NCI-H510A treated with DMSO at 0.1 percent for 48 hours (cell line): ENCODE measurements at places on chromosomes 5 and 9.
A peak's percentile ranks its signal among the peaks of the same experiment; 100 is the strongest.

DNA sequence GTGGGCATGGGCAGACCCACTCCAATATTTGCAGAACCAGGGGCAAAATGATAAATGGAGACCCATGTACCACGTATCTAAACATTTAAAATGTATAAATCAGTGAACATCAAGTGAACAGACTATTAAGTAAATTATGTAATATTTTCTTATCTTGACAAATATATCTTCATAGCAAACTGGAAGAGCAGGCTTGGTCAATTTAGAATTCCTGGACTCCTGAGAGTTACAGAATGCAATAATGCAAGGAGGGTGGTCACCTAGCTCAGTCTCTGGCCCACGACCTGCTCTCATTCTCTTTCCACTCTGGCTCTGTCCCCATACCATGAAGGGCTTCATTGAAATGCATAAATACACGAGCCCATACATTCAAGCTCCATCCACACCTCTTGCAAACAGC, 398.0 kb downstream of the ENC1 start:
- no peak for DNase-seq

DNA sequence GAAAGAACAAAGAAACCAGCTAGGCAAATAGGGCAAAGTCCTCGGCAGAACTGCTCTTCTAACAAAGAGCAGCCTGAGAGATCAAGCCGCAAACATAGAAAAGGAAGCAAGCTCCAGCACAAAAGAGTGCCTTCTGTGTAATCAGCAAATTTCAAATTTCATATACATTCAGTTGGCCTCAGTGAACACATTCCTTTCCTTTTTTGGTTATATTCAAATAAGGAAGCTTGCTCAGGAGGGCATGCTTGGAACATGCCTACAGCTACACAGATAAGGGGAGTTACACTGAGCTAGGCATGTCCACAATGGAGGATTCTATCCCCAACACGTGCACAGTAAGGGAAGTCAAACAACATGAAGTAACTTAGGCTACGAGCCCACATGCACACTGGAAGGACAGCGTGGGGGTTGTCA, 23.4 kb downstream of the IL33 start:
- no peak for DNase-seq

GRCh38 chr9:86061972-86062739, 37.2 kb downstream of the GOLM1 start:
- DNase-seq = no peak

GRCh38 chr9:95772320-95773052, 103.0 kb upstream of the ERCC6L2 start:
- peak; percentile 52 for DNase-seq

GRCh38 chr9:15211815-15212495, 95.1 kb downstream of the TTC39B start:
- DNase-seq = no peak

GRCh38 chr5:172411484-172412072, 42.7 kb downstream of the SH3PXD2B start:
- DNase-seq = no peak

DNA sequence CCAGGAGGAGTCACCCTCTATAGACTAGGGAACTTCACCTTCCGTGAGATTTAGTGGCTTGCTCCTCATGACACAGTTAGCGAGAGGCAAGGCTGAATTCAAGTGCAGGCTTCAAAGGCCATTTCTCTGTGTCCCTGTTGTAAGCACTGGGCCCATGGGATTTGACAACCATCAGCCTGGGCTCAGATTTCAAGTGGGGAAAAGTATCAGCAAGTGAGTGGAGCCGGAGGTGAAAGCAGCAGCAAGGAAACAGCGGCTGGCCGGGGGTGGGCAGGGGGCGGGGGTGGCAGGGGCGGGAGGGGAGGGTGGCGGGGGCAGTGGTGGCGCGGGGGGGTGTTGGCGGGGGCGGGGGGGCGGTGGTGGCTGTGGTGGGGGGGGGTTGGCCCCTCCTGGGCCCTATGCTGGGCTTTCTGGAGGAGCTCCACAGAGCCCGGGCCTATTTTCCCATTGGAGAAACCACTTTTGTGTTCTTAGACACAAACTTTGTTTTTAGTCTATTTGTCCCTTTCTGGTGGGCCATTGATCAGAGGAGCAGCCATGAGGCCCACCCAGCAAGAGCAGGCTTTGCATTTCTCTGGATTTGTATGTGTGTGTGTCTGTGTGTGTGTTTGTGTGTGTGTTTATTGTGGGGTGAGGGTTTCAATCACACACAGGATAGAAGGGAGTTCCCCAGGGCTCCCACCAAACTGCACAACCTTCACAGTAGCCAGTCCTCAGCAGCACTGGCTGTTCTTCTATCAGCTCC, 165.4 kb upstream of the RAI14 start:
- DNase-seq = peak; percentile 96

- DNase-seq = no peak
Observed at GRCh38 chr9:129972816-129973215, 70.2 kb downstream of the FNBP1 start.

GRCh38 chr9:114954956-114955582, 24.7 kb upstream of the TNFSF8 start:
- DNase-seq = no peak

GRCh38 chr5:179404321-179405053, 59.2 kb upstream of the ADAMTS2 start:
- no peak for DNase-seq

- no peak for DNase-seq
Observed at GRCh38 chr5:150305095-150305494, 2.4 kb upstream of the ARSI start.

- no peak for DNase-seq
Observed at GRCh38 chr9:3032898-3033297, 189.0 kb upstream of the PUM3 start.

DNA sequence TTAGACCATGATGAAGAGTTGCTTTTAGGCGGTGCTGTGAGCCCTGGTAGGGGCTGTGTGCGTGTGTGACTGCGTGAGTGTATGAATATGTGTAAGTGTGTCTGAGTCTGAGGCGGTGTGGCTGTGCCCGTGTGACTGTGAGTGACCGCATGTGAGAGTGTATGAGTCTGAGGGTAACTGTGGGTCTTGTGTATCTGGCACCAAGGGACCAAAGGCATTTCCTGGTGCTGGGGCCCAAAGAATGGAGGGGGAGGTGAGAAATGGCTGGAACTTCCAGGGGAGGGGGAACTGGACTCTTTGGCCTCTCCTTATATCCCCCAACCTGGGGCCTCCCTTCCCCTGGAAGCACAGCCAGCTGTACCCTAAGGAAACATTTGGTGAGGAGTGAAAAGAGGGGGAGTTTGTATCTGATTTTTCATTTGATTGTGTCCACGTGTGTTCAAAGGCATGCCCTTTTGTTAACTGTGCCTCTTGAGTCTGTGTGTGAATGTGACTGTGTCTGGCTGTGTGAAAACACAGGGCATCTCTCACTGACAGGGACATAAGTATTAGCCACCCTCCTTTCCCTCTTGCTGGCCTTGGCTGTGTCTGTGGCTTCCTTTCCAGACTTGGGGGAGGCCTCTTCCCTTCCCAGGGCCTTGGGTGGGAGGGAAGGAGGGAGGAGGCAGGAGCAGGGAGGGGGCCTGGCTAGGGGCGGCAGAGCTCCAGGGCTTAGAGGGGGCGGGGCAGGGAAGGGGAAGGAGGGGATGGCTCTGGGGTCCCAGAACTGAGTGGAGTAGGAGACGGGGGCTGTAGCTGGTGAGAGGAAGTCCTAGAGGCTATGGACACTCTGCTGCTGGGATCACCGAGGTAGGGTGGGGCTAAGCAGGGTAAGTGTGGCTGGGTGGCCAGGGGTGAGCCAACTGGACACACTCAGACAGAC, 1.4 kb downstream of the IL11RA start:
- no peak for DNase-seq

GRCh38 chr5:85646641-85647040, 971.1 kb upstream of the COX7C start:
- DNase-seq = no peak

- no peak for DNase-seq
Observed at GRCh38 chr9:136013116-136013515, 51.9 kb upstream of the UBAC1 start.

- no peak for DNase-seq
Observed at GRCh38 chr9:108836781-108837180, 19.0 kb downstream of the ACTL7B start.

- DNase-seq = no peak
Observed at GRCh38 chr9:33748633-33749304, 46.6 kb upstream of the PRSS3 start.

GRCh38 chr5:169106911-169107706, 193.8 kb downstream of the SLIT3 start:
- peak; percentile 1 for DNase-seq

- no peak for DNase-seq
Observed at GRCh38 chr5:81748556-81748955, 2.3 kb downstream of the SSBP2 start.

GRCh38 chr9:112669326-112669725, 48.6 kb downstream of the INIP start:
- DNase-seq = no peak

DNA sequence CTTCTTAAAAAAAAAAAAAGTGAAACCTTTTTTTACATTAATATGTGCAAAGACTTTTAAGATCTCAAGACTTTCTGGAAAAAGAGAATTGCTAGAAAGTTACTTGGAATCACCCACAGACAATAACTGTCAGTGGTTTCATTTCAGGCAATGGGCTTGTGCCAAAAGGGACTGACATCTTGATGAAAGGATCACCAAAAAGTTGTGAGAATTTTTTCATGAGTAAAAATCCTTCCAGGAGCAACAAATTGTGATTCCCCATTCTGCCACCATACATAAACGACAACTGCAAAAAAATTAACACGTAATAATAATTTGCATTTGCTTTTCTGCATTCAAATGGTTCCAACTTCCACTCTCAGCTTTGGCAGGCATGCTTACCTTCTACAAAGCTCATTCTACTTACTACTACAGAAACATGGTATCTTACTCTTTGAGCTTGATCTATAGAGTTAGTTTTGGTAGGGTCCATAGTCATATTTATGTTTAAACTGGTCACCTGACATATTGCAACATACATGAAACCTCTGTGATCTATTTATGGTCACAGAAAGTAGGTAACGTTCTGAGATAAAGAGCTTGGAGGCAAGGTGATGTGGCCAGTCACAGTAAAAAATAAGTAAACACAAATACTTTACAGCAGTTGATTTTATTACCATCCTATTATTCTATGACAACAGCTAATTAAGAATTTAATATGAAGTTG, 3.0 kb downstream of the NREP start:
- DNase-seq = no peak

- DNase-seq = peak; percentile 44
Observed at GRCh38 chr5:169906745-169907649, 73.3 kb downstream of the INSYN2B start.

DNA sequence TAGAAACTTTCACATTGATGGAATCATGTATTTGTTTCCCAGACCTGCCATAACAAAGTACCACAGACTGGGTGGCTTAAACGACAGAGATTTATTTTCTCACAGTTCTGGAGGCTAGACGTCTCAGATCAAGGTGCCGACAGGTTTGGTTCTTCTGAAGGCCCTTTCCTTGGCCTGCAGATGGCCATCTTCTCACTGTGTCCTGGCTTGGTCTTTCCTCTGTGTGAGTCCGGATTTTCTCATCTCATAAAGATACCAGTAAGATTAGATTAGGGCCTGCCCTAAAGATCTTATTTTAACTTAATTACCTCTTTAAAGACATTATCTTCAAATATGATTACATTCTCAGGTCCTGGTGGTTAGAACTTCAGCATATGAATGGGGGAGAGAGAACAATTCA, 5.8 kb downstream of the USP20 start:
- no peak for DNase-seq

GRCh38 chr5:148559461-148559860, 94.9 kb downstream of the HTR4 start:
- DNase-seq = no peak

DNA sequence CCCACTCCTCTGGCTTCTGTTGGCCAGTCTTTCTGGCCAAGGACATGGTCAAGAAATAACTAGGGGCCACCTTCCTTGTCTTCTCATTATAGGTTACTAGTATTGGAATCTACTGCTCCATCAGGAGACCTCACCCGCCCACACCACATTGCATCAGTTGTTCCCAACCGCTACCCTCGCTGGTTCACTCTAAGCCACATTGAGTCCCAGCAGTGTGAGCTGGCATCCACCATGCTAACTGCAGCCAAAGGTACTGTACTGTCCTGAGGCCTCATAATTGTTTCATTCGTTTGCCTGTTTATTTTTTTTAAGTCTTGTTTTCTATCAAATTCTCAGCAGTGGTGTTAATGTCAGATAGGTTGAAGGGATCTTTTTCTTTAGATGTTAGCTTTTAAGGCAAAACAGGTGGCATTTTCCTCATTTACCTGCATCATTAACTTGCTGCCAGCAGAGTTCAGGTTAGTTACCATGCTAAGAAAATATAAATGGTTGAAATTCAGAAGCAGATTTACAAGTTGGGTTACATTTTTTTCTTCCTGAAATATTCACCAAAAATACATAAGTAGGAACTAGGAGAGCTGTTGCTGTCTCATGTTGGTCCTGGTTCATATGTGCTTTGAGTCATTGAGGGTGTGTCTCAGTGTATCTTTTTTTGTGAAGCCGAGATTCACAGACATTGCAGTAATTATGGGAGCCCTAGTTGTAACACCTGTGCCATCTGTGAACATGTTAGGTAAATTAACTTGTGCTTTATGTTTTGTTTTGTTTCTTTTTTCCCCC, 206.9 kb downstream of the ZSWIM6 start:
- DNase-seq = no peak

DNA sequence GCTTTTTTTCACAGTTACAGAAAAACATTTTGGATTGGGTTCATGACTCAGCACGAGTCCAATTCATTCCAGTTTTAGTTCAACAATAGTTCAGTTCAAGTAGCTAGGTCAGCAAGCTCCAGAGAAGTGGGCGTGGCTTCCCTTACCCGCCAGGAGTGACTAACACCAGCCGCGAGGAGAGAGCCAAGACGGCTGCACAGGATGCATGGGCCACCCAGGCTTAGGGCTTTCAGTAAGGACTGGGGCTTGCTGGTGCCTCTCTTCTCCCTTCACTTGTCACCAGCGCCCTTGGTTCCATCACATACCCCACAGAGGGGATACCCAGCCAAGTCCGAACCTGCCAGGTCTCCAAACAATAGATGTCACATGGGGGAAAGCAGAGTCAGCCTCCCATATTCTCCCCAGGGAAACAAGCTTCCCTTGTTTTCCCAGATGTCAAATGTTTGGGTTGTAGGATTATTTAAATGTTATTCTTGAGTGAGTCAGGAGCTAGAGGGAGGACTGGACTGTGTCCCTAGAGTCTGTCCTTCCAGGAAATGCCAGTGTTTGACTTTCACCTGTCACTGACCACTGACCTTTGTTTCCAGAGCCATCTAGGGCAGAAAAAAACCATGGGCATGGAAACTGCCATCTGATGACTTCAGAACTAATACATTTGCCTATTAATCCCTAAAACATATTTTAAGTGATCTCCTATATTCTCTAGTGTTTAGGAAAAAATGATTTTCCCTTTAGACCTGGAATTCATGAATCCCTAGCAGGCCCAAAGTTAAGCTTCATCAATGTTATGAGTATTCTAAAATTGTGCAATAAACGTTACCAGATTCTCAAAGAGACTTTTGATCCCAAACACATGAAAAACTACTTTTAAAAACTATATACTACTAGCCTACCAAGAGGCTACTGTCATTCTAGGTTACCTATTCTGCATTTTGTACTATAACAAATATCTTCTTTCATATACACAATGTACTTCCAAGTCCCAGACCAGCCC, 51.9 kb downstream of the NIPAL4 start:
- DNase-seq = no peak
